ENCODE measurements at places on chromosomes 7 and 10.

DNA sequence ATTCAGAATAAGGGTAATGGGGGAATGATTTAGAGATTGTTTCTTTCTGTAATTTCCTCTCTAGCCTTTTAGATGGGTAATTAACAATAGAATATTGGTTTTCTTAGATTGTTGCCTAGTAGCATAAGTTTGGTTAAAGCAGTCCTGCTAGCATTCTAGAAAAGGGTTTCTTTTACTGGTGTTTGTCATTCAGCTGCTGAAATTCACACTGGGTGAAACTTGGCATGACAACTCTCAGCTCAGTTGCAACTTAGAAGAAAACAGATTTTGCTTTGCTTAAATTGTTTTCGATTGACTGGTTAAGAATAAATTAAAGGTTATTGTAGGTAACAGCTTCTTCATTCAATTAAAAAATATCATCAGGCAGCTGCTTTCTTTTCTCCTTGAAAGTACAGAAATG, 25.1 kb upstream of the PDK4 start:
- no peak for DNase-seq

GRCh38 chr7:1585142-1585981, 15.5 kb upstream of the PSMG3 start:
- DNase-seq: no peak

GRCh38 chr10:86373251-86373650, 6.7 kb upstream of the GRID1 start:
- no peak for DNase-seq

DNA sequence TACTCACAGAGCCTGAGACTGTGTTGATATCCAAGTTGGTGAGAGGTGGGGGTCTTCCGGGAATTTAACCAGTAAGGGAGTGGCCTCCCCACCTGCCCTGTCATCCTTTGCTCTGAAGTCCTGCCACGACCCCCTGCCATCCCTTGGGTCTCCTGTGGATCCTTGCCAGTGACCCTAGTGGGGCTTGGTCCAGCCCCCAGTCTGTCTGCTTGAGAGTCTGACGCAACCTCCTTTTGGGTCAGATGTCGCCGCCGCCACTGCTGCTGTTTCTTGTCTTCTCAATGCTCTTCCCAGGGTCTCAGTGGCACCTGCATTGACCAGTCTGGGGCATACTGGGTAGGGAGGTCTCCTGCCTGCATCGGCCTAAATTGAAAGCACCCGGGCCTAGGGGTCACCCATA, 28.8 kb downstream of the PAX2 start:
- DNase-seq: no peak

- no peak for DNase-seq
These were observed 259.8 kb upstream of the MAGI2 start for GRCh38 chr7:79713276-79713675.

DNA sequence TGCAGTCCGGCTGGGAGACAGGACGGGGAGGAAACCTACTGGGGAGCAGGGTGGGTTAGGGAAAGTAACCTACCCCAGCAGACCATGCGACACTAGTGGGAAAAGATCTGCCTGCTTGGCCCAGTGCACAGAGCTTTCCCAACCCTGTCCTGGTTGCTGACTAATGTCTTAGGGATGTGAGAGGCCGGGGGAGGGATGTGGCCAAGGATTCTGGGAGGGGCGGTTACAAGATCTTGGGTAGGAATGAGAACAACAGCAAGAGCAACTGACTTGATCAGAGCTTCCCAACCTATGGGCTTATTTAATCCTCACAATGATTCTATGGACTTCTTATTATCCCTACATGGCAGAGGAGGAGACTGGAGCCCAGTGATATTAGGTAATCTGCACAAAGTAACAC, 24.0 kb upstream of the EIF5AL1 start:
- DNase-seq: peak; percentile 93

- DNase-seq: no peak
These were observed 4.8 kb upstream of the REPIN1 start for GRCh38 chr7:150363872-150364271.

DNA sequence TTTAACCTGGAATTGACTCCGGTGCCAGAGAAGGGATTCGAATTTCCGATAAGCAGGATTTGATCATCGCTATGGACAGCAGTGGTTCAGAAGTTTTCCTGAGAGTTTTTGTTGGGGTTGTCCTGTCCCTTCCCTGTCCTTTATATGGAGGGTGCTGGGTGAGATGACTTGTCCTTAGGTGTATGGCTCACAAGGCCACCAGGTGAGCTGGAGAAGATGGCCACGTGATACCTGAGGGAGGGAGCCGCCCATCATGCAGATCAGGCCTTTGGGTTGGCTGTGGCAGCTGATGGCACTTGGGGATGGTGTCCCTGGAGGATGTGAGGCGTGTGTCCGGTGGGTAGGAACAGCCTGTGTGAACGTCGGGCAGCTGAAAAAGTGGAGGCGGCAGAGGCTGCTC, 187.7 kb downstream of the PTPN20 start:
- no peak for DNase-seq

GRCh38 chr10:18649364-18649959, 1.9 kb downstream of the NSUN6 start:
- no peak for DNase-seq

- DNase-seq: peak; percentile 65
These were observed 15.4 kb upstream of the TMEM243 start for GRCh38 chr7:87234949-87235348.

DNA sequence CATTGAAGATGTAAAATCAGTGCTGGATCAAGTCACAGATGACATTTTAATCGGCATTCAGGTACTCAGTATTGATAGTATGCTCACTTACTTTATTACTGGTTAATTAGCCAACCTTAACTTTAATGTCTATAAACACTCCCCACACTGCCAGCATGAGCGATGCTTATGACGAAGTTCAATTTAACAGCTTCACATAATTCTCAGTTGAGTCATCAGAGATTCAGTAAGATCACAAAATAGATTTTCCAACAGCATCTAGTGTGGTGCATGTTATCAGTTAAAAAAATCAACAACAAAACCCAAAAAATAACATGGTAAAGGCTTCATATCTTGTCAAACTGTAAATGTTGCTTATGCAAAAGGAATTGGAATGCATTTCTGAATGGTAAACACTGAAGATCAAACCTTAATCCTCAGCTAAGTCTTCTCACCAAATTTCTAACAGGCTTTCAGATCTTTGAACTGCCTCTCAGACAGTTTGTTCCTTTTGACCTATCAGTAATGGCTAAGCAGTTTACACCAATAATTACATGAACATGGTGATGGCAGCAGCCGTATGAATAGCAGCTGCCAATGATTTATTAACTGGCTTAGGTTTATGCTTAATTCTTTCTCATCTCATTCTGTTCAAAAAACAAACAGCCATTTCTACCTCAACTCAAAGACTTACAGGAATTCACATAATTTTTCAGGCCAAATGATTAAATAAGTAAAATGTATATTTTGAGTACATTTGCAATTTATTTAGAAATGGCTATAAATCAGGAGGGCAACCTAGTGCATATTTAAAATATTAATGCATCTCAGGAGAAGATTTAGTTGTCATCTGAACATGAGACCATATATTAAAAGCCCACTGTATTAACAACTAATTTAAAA, 98.5 kb downstream of the CABCOCO1 start:
- peak; percentile 90 for DNase-seq

- peak; percentile 25 for DNase-seq
These were observed 38.8 kb upstream of the GRB10 start for GRCh38 chr7:50821457-50822008.

- no peak for DNase-seq
These were observed 764 bp upstream of the FAM131B start for GRCh38 chr7:143363016-143363937.

- DNase-seq: no peak
These were observed 93.5 kb upstream of the GJD4 start for GRCh38 chr10:35511647-35512046.

GRCh38 chr7:34227525-34227924, 322.2 kb downstream of the BMPER start:
- no peak for DNase-seq

GRCh38 chr7:101747879-101748345, 69.5 kb upstream of the CUX1 start:
- DNase-seq: no peak

DNA sequence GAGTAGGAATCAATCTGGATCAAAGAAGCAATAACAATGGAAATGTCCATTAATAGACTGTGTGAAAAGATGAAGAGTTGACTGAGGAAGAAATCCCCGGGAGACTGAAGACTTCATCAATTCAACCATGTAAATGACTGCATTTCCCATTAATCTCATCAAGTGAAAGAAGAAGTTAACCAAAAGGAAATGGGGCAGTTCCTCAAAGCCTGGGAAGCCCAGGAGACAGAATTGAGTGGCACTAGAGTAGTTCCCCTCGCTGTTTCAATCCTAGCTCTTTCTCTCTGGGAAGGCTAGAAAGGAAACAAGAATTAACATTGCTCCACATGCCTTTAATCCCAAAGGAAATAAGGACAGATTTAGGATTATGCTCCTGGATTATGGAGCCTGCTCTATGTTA, 4.8 kb upstream of the OR6V1 start:
- no peak for DNase-seq

DNA sequence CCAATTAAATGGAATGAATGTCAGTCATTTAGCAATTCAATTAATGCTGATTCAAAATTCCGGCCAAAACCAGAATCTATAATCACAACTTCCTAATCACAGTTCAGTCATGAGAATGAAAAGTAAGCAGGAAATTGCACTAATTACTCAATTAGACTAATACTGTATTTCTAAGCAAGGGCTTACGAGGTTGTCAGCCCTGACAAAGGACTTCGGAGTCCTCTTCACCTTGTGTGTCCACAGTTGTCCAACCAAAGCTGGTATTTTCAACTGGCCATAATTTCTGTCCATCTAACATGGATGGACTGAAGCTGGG, 17.4 kb downstream of the CPA1 start:
- no peak for DNase-seq

- DNase-seq: peak; percentile 68
These were observed 10.6 kb upstream of the LYZL2 start for GRCh38 chr10:30639946-30640786.

GRCh38 chr7:22468609-22469008, 31.4 kb downstream of the STEAP1B start:
- no peak for DNase-seq

GRCh38 chr10:78312197-78313047, 278.8 kb downstream of the RPS24 start:
- peak; percentile 50 for DNase-seq

DNA sequence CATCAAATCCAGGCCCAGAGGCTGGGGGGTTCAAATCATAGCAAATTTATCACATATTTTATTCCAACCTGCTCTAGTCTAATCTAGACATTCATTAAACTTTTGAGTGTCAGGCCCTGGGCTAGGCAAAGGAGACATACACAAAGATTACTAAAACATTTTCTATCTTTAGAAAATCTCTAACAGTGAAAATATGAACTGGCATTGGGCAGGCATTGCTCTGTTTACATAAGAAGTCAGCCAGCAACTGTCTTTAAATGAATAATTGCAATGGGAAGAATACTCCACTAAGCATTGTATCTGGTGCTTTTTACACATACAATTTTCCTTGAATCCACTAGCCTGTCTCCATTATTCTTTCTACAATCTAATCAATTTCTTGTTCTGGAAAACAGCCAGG, 222.5 kb upstream of the LRRN3 start:
- DNase-seq: no peak

- no peak for DNase-seq
These were observed 701.7 kb upstream of the CELF2 start for GRCh38 chr10:10315989-10316388.

GRCh38 chr10:88455831-88456230, 127.3 kb downstream of the RNLS start:
- no peak for DNase-seq

DNA sequence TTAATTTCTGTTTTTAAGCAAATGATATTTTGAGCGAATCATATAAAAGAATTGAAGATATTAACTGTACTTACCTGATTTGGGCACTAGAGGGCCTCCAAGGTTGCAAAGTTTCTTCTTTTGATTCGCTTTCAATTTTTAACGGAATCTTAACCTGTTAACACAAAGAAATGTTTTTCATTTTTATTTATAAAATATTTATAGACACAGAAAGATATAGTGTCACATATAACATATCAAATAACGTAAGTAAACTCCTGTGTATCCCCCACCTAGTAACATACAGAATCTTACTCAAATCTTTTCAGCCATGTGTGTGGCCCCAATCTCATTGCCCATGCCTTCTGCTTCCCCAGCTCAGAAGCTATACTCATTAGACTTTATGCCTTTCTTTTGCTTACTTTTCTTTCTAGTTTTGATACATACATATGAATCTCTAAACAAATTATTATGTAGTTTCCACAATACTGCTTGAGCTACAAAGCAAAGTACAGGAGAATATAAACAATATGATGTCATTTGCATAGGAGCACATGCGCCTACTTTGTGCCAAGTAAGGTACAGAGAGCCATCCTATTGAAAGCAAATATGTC, 49.5 kb upstream of the ZPBP start:
- peak; percentile 27 for DNase-seq

- DNase-seq: no peak
These were observed 7.9 kb upstream of the GSDME start for GRCh38 chr7:24764972-24765744.

- DNase-seq: no peak
These were observed 11.7 kb upstream of the ZNF862 start for GRCh38 chr7:149826344-149827088.

DNA sequence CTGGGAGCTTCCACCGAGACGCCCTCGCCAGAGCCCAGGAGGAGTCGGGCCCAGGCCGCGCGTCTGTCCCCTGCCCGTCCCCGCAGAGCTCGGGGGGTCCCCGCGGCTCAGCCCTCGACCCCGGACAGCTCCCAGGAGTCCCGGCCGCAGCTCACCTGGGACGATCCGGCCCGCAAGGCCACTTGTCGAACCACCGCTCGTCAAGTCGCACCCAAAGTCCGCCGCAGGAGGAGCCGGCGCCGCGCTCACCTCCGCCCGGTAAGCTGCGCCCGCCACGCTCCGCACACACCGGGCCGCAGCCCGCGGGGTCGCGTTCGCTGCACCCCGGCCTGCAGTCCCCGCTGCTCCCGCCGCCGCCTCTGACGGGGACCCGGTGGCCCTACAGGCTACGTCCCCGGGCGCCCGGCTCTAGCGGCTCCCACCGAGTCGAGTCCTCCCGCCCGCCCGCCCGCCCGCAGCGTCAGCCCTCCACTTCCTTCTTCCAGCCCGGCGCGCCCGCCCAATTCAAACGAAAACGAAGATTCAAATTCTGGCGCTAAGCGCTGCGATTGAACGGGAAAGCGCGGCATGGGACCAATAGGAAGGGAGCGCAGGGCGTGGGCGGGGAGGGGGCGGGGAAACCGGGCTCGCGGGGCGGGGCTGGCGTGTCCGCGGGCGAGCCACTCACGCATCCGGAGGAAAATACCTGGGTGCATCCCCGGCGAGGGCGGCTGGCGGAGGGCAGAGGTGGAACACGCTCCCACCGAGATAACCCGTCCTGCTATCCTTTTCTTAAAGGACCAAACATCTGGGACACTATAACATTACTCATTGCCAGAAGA, at the start of gene MKI67:
MKI67 (minus strand) TSS at position 480 of the 821 bp plus-strand sequence. CDS start 756 bp downstream, outside the sequence.
- peak; percentile 91 for DNase-seq

GRCh38 chr7:42893346-42894240, 18.3 kb downstream of the C7orf25 start:
- no peak for DNase-seq

- no peak for DNase-seq
These were observed 136.2 kb downstream of the PRPF18 start for GRCh38 chr10:13722747-13723653.

GRCh38 chr10:6054884-6055283, 7.3 kb downstream of the IL2RA start:
- DNase-seq: no peak

GRCh38 chr10:5977471-5978229, at the start of gene IL15RA:
Gene IL15RA (minus strand): TSS chr10:5977543. CDS start chr10:5977492, 51 bp downstream.
- peak; percentile 49 for DNase-seq

Data from fibroblast of skin of right quadriceps (primary cell).